ENCODE measurements at places on chromosomes 2 and 18.
A peak's percentile ranks its signal among the peaks of the same experiment; 100 is the strongest.

DNA sequence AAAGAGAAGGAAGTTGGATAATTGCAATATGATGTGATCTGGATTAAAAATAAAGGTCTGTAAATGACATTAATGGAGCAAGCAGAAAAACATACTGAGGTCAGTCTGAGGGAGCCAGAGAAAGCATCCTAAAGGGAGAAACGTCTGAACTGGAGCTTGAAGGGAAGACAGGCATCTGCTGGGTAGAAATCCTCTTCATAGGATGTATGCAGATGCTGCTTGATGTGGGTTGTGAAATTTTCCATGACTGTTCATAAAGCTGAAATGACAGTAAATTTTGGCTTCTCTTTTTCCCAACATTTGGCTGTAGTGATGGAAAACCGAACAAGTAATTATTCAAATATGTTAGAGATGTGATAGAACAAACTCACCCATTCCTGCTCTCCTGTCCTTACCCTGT is 287.6 kb downstream of the CAMKMT start:
- DNase-seq = no peak

DNA sequence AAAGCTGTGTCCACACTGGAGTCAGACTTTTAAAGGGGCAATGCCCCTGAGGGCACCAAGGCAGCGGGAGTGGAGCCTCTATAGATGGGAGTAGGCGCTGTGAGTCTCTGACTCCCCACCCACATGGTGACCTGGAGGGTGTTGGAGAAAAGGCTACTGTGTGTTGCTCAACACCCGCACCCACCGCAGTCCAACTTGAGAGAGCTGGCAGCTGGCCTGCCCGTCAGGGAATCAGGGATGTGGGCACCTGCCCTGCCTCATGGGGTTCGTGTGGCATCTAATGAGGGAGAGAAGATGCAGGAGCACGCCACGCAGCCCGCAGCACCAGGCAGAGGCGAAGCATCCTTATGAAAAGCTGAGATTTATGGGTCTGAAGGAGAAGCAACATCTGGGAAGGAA is 84.2 kb downstream of the KLHL29 start:
- DNase-seq = no peak

DNA sequence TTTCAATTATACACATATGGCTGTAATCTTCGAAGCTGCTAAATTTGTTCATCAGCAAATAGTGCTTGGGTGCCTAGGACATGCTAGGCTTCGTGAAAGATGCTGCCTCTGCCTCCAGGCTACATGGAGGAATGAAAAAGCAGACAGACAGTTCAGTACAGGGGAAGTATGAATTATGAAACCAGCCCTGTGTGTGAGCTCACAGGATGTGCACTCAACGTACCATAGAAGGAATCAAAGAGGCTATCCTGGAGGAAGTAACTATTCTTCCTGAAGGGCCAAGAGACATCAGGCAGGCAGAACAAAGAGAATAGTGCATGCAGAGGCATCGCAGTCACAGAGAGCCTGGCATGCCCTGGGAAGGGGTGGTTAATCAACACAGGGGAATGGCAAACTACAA is 61.4 kb downstream of the DYM start:
- DNase-seq = peak; percentile 62

DNA sequence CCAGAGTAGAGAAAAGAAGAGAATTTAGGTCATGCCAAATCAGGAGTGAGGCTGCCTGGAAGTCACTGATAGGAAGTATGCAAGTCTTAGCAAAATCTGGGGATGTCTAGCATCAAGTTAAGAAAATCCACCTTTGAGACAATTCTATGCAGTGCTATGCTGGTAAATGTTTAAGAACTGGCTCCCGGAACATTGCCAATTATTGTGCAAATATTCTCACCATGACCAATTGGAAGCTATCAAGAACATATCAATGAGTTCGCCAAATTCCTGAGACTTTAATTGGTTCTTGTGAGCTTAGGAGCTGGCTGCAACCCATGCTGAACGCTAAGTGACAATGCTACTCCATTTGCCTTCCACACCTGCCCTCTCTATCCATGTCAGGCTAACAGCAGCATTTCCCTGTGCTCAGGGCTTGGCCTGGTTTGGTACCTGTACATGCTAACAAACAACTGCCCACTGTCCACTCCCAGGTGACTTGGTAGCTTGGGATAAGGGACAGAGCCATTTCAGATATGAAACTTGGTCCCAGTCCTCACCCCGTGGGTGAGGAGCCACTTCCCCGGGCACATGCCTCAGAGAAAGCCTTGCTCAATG is 172.9 kb upstream of the KLHL29 start:
- no peak for DNase-seq

DNA sequence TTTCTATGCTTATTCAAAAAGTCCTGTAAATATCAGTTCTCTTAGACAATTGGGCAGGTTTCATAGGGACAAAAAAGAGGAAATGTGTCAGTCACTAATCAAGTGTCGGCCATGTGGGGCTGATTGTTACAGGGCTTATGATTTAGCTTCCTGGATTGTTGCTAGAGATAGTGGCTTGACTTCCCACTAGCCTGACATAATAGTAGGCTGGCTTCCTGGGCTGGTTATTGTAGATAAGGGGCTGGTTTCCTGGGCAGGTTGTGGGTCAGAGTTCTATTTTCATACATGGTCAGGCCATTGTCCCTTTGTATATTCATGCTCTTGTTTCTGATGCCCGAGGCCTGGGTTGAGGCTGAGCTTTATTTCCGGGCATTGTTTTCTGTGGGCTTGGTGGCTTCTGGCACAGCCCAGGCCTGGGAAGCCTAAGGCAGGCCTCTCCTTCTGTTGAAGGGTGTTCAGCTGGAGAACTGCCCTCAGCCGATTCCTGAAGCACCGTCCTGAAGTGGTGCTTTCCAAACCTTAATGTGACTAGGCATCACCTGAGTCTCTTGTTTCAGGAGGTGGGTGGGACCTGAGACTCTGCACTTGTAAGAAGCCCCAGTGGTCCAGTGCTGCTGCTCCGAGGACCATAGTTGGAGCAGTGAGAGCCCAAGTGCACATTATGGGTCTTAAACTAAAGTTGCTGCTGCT is 37.0 kb downstream of the CD8B2 start:
- no peak for DNase-seq

DNA sequence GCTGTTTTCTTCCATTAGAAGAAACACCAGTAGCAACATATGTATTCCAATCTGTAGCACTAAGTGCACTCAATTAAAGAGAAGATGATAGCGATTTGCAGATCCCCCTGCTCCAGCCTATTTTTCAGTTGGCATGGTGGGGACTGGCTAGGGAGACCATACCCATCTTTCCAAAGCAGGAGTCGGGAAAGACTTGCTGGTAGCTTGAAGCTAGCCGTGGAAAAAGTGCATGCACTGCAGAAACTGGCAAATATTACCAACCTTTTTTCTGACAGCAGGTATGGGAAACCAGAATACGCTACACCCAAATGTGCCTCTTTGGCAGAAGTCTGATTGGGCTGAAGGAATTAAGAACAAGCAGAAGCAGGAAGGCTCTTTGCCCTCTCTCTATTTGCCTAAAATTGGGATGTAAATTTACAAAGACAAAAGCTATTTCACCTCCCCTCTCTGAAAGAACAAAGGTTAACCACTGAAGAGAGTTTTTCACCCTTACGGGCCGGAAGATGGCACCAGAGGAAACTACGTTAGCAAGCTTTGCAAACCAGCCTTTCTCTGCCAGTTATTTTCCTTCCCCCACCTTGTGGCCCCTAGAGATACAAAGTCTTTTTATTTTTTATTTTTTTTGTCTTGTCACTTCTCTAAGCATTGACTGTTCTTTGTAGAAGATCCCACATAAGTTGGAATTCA is 273.1 kb downstream of the DLGAP1 start:
- peak; percentile 72 for DNase-seq
